ENCODE measurements at places on chromosomes 2 and 18. TPM values are rescaled to one million over a fixed set of nuclear protein-coding genes. Genes with fewer than 3 reads are reported as not detected.

Gene LRRC30
- total RNA-seq: not detected

Gene LONRF2
- 12.5 TPM for total RNA-seq

Gene KCNE4
- total RNA-seq: 4.6 TPM

Gene RNF125
- 2.6 TPM for total RNA-seq

Gene UGT1A10
- total RNA-seq: 0.52 TPM

Gene ERMN
- total RNA-seq: 0.26 TPM

Gene OXER1
- total RNA-seq: 4.7 TPM

Gene SKOR2
- total RNA-seq: not detected

Gene RBM45
- 12.7 TPM for total RNA-seq

Gene LYPD6
- total RNA-seq: 0.99 TPM

Gene GPBAR1
- total RNA-seq: 3.1 TPM

Gene IL37
- total RNA-seq: not detected

Gene BCL11A
- 14.3 TPM for total RNA-seq

Gene SLC9A4
- 0.78 TPM for total RNA-seq

Gene VAMP8
- total RNA-seq: 111 TPM

Gene SP140
- 0.52 TPM for total RNA-seq

Gene CFC1
- 16.1 TPM for total RNA-seq

Gene LNPK
- 10.6 TPM for total RNA-seq

Gene DAPL1
- total RNA-seq: 9.9 TPM

Gene PLEKHB2
- total RNA-seq: 22.4 TPM

Gene UGT1A3
- total RNA-seq: not detected

Gene COLEC12
- 3.6 TPM for total RNA-seq

Gene XIRP2
- not detected for total RNA-seq

Gene GPR45
- not detected for total RNA-seq

Gene APCDD1
- total RNA-seq: 8.6 TPM

Gene ADRA2B
- total RNA-seq: under 0.01 TPM

Gene ITPRID2
- total RNA-seq: 224 TPM

Gene HRH4
- total RNA-seq: not detected

Gene SPC25
- total RNA-seq: not detected

Gene DSEL
- total RNA-seq: 5.9 TPM

Gene EPHA4
- 4.0 TPM for total RNA-seq

Gene C2orf68
- total RNA-seq: 9.9 TPM

Gene DYNAP
- total RNA-seq: not detected

All from body of pancreas (tissue), 4 donors.